RPMI7951 (cell line): ENCODE measurements at places on chromosomes 4 and X. TPM values are rescaled to one million over a fixed set of nuclear protein-coding genes. Genes with fewer than 3 reads are reported as not detected.
A peak's percentile ranks its signal among the peaks of the same experiment; 100 is the strongest.

Gene PRRG3
- total RNA-seq = not detected in 2 replicates

Gene AMBN
- total RNA-seq = not detected in 2 replicates

Gene UNC5C
- 0.48 TPM in 1 of 2 replicates, not detected in the other for total RNA-seq

Gene TMEM144
- 0.78 and 2.5 TPM in 2 replicates for total RNA-seq

Gene NWD2
- total RNA-seq = not detected in 2 replicates

Gene FGFBP2
- total RNA-seq = 0.20 TPM in 1 of 2 replicates, not detected in the other

Gene NEIL3
- total RNA-seq = 17.3 and 19.2 TPM in 2 replicates

Gene RAB41
- not detected in 2 replicates for total RNA-seq

Gene GABRE
- total RNA-seq = 1.9 and 2.3 TPM in 2 replicates

GRCh38 chrX:80808881-80809411 is 731 bp downstream of the BRWD3 start:
- peak; percentile 8 for DNase-seq

GRCh38 chr4:136320465-136320813 is 1211.9 kb downstream of the PCDH18 start:
- DNase-seq = no peak

DNA sequence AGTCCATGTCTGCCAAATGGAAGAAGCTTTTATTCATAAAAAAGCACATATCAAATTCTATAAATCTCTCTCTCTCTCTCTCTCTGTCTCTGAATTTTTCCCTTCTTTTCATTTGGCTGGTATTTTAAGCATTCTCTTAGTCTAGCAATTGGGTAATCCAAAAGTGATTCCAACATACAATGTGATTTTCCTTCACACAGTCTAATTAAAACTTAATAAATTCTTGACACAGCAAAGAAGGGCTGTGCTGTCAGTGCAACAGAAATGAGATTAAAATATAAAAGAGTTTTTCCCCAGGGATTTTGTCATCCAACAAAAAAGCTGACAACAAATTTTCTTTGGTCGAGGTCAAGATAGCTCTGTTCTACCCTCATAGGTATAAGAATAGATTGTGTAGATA is 216.9 kb downstream of the CENPC start:
- DNase-seq = no peak

DNA sequence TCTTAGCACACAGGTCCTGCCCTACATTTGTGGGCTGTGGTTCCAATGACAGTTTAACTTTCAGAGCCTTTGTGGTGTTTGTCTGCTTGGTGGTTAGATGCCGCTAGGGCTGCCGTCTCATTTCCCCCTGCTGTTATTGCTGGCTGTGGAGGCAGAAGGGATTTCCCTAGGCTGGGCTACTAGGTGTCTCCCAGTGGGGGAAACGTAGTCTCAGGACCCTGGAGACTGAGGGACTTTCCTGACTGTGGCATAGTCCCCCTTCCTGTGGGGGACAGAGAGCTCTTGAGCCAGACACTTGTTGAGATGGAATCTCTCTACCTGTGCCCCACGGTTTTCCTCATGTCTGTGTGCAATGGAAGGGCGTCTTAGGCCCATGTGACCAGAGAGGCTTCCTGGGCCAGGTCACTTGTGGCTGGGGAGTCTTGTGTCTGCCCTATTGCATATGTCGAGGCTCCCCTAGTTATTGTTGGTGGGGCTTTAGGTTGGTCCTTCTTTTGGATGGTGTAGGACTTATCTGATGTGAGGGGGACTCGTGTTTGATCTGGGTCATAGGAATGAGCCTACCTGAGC is 68.2 kb downstream of the ARHGAP10 start:
- no peak for DNase-seq

DNA sequence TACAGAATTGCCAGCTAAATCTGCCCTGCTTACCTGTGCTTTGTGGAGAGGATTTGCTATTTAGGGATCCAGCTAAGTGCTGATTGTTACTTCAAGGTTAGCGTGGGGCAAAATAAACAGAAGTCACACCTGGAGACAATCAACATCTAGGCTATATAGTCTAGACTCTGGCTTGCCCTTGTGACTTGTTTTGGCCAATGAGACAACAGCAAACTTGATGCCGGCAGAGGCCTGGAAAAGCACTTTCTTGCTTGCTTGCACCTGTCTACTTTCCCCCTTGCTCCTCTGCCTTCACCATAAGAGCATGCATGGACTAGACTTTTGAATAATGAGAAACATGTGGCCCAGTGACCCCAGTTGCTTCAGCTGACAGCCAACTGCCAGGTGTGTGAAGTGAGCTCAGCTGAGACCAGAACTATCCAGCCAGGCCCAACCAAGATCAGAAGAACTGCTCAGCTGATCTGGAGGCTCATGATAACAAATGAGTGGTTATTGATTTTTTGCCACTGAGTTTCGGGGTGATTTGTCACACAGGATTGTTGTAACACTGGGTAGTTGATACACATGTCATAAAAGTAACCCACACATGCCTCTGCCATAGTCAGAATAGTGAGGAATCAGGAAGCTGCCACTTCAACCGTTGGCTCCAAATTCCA is 164.4 kb downstream of the RBMX2 start:
- DNase-seq = no peak

DNA sequence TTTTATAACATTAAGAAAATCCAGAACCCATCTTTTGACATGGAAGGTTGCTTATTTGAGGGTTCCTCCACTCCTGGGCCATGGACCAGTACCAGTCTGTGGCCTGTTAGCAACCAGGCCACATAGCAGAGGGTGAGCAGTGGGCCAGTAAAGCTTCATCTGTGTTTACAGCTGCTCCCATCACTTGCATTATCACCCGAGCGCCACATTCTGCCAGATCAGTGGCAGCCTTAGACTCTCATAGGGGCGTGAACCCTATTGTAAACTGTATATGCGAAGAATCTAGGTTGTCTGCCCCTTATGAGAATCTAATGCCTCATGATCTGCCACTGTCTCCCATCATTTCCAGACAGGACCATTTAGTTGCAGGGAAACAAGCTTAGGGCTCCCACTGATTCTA is 58.6 kb downstream of the NDST4 start:
- no peak for DNase-seq

GRCh38 chr4:145784036-145784435 is 104.1 kb downstream of the C4orf51 start:
- DNase-seq = no peak

GRCh38 chr4:120225527-120225926 is 158.9 kb upstream of the MAD2L1 start:
- no peak for DNase-seq

GRCh38 chr4:79983431-79983830 is 89.6 kb downstream of the ANTXR2 start:
- peak; percentile 7 for DNase-seq

DNA sequence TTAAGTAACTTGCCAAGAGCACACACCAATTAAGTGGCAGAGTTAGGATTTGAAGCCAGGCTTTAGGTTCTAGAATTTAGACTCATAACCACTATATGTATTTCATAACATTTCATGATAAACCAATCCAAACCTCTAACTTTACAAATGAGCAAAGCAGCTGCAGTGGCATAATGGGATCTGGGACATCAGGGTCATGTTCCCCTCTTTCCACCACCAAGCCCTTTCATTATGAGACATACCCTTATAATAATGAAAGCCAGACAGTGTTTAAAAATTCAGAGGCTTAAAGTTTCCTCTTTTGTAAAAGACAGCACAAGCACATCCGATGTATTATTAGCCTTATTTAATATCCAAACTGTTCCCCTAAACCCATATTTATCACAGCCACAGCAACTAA is 28.3 kb upstream of the AMELX start:
- DNase-seq = no peak

DNA sequence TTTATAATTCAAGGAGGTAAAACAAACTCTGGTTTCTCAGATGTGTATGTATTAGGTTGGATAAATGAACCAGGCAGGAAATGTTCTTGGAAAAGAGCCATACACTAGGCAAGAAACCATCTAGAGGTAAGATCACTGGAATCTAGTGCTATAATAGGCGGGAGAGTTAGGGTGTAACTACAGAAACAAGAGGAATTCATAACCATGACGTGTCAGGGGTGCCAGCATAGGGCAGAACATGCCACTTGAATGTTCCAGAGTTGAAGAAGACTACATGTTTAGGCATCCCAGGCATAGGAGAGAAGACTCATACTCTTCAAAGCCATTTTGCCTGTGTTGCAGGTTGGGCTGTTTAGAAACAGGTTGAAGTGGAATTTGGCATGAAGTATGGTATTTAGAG is 198.7 kb downstream of the CCNG2 start:
- no peak for DNase-seq

GRCh38 chrX:24396931-24397279 is 36.5 kb downstream of the SUPT20HL1 start:
- DNase-seq = no peak

GRCh38 chr4:159069922-159070321 is 33.0 kb upstream of the RAPGEF2 start:
- peak; percentile 74 for DNase-seq

- no peak for DNase-seq
Measured at GRCh38 chr4:9918484-9918883, 102.8 kb downstream of the SLC2A9 start.

DNA sequence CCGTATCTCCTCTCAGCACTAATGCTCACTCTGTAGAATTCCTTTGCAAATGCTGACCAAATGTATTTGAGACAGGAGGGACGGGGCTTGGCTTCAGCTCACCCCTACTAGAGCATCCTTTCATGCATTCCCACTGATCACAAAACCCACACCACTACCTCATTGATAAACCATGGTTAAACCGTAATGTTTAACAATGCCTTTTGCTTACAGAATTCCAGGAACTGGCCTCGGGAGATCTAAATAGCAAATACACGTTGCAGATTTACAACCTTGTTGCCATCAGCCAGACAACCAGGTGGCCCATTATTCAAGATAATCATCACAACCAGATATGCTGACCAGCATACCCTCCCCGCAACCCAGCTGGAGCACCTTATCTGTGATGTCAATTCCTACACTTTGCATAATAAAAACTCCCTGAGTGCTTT is 391.9 kb downstream of the KCTD8 start:
- no peak for DNase-seq

DNA sequence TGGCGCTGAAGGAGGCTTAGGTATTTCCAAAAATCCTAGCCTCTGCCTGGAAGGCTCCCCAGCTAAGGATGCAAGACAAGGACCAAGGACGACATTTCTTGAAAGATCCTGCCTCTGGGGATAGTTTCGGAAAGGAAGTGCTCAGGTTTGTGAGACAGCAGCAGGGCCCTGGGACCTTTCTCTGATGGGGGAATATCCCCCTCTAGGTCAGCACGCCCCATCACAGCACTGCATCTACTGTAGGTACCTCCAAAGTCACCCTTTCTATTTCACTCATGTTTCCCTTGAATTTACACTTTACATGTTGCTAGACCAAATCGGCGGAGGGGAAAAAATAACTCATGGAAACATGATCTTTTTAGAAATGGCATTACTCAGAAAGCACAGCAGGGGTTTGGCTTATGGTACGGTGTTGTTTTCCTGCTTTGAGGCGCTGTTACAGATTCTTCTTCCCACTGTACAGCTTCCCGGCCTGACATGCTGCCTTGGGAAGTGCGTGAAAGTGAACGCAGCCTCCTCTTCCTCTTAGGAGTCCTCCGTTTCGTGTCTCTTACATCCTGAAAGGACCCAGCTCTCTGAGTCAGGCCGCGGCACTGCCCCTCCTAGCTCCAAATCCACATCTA is 77.2 kb upstream of the DHRSX start:
- no peak for DNase-seq

- DNase-seq = no peak
Measured at GRCh38 chr4:95191537-95191936, 357.2 kb downstream of the UNC5C start.

DNA sequence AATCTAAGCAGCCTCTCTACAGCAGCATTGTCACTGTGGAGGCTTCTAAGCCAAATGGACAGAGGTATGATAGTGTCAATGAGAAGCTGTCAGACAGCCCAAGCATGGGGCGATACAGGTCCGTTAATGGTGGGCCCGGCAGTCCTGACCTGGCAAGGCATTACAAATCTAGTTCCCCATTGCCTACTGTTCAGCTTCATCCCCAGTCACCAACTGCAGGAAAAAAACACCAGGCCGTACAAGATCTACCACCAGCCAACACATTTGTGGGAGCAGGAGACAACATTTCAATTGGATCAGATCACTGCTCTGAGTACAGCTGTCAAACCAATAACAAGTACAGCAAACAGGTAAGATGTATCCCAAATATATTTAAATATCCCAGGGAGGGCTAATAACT is 4.1 kb downstream of the PCDH7 start:
- DNase-seq = no peak

GRCh38 chr4:172141025-172141424 is 327.8 kb downstream of the GALNTL6 start:
- no peak for DNase-seq

DNA sequence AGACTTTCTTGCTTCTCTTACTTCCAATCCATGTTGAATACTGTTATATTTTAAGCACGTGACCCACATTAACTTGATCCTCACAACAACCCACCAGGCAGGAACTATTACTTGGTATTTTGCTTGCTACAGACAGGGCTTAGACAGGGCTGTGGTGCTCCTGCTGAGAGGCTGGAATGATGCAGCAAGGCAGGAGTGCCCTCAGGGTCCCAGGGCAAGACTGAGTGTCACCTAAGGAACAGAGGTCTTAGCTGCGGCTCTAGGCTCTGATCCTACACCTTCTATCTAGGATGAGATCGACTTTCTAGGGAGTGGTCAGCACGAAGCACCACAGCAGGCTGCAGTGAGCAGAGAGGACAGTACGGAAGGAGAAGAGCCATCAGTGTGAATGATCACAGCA is 20.0 kb downstream of the TAPT1 start:
- DNase-seq = no peak

GRCh38 chr4:165085946-165086345 is 26.7 kb downstream of the TMEM192 start:
- DNase-seq = no peak

DNA sequence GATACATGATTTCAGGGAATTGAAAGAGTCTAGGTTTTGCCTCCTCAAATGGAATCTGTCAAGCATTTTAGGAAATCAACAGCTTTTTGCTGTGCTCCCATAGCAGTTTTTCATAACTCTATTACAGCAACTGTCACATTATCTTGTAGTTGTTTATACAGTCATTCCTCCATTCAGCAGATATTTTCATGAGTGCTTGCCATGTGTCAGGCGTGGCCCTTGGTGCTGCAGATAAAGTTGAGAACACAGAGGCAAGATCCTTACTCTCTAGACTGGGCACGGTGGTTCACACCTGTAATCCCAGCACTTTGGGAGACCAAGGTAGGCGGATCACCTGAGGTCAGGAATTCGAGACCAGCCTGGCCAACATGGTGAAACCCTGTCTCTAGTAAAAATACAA is 67.3 kb downstream of the MCUB start:
- no peak for DNase-seq

GRCh38 chr4:82611982-82612381 is 50.2 kb upstream of the TMEM150C start:
- DNase-seq = no peak

- no peak for DNase-seq
Measured at GRCh38 chrX:71923516-71923915, 12.9 kb downstream of the NHSL2 start.
